SHP77 treated with DMSO at 0.1 percent for 48 hours (cell line): ENCODE measurements at places on chromosomes 12 and 14.

DNA sequence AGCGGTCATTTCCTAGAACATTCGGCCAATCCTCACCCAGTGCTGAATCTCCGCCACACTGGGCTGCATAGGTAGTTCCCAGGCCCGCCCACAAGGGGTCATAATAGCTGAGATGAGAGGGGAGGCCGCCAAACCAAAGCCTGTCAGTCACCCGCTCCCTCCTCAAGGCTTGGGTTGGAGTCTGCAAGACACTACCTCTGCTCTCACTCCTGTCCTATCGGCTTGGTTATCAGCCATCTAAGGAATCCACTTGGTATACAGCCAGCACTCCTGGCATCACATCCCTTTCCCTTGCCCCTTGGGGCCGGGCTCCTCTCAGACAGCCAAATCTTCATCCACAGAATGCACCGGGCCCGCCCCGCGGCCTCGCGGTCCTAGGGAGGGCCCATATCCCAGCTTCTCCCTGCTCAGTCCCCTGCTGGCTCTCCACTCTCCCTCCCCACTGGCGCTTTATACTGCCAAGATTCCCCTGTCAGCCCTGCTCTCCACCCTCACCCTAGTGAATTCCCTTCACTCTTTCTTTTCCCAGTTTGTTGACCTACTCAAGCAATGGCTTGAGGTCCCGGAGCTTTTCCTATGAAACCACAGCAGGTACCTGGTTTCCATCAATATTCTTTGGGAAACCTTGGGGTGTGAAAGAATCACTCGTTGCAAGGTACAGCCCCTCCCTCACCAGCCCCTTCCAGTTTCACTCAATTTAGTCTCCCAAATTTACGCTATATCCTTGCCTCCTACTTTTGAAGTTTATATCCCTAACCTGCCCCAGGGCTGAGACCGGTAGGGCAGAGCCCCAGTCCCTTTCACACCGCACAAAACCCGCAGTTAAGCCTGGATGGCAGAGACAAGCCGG is 1.4 kb downstream of the IFFO1 start:
- DNase-seq: no peak

DNA sequence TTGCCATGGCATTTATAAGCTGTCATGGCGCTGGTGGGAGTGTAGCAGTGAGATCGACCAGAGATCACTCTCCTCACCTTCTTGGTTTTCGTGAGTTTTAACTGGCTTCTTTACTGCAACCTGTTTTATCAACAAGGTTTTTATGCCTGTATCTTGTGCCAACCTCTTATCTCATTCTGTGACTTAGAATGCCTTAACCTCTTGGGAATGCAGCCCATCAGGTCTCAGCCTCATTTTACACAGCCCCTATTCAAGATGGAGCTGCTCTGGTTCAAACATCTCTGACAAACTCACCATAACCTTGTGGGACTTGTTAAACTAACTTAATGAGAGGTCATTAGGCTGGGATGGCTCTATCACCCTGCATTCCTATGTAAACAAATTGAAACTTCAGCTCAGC is 151.3 kb downstream of the CAND1 start:
- DNase-seq: no peak

- DNase-seq: no peak
Measured at GRCh38 chr14:89267163-89267562, 149.9 kb downstream of the FOXN3 start.

DNA sequence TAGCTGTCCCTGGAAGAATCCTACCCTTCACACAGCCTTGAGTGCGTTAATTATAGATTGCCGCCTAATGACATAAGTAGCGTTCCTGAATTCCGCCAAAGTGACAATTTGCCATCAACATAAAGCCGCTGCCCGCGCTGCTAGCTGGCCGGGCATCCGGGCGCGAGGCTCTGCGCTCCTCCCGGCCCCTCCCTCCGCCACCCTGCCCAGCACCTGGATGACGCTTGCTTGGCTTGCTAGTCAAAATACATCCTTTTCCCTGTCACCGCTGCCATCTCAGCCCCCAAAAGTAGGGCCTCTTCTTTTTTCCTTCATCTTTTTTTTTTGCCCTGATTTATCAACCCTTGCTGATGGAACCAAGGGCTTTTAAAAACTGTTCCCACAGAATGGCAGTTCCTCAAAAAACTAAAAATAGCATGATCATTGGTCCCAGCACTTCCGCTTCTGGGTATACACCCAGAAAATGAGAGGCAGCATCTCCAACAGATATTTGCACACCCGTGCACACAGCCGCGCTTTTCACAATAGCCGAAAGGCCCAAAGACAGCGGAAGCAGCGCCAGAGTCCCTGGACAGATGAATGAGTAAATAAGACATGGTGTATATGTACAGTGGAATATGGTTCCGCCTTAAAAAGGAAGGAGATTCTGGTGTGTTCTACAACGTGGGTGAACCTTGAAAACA is 235.2 kb downstream of the BCL11B start:
- DNase-seq: no peak

DNA sequence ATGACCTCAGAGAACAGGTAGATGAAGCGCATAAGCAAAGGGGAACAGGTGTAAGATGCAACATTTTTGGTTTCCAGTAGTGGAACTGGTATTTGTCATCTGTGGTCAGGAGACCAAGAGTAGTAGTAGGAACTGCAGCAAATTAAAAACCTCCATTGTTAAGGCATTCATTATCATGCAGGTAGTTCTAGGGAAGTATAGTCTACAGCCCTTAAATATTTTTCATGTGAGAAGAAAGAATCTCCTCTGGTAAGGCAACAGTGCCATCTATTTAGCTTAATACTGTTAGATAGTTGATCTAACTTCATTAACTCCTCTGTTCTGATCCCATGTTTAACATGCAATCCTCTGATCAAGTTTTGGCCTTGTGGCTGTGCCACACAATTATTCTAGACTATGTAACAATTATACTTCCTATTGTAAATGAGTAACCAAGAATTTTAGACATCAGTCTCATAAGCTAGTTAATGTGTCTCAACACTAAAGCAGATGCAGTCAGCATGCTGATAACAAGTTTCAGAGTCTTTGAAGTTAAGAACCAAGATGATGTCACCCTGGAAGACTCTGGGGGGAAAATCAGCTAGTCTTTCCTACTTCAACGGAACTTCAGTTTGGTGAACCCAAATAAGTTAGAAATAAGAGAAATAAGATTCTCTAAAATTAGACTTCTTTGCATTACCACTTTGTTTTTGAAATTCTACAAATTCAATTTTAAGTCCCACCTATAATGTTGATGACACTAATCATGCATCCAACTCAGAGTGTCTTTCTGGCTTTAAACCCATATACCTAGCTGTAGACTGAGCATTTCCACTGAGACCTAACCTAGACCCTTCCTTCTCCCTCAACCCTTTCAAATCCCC is 70.9 kb downstream of the STXBP6 start:
- no peak for DNase-seq

- DNase-seq: no peak
Measured at GRCh38 chr14:100234511-100234910, 4.4 kb upstream of the YY1 start.

DNA sequence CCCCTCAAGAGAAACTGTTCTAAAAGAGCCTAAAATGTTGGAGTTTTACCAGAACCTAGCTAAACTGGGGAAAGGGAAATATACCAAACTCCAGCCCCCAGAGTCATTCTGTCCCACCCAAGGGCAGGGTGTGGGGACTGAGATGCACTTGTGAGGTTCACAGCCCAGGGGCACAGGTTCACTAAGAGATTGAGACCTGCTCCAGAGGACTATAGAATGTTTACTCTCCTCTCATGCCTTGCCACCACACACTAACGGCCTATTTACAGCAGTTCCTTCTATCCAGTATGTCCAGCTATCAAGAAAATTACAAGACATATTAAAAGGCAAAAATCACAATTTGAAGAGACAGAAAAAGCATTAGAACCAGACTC is 60.6 kb upstream of the PARP11 start:
- no peak for DNase-seq
